ENCODE measurements at places on chromosomes 7 and 10. TPM values are rescaled to one million over a fixed set of nuclear protein-coding genes. Genes with fewer than 3 reads are reported as not detected.
A peak's percentile ranks its signal among the peaks of the same experiment; 100 is the strongest.

- no peaks in the 10 kb centered on the region for H3K36me3 ChIP-seq
- H3K27me3 ChIP-seq = no peaks in the 10 kb centered on the region
- no peak overlapping the region for H3K27ac ChIP-seq
- no peaks in the 10 kb centered on the region for H3K4me1 ChIP-seq
- no peak for DNase-seq
Observed at GRCh38 chr7:87511510-87511909, 36.0 kb upstream of the ABCB4 start.

DNA sequence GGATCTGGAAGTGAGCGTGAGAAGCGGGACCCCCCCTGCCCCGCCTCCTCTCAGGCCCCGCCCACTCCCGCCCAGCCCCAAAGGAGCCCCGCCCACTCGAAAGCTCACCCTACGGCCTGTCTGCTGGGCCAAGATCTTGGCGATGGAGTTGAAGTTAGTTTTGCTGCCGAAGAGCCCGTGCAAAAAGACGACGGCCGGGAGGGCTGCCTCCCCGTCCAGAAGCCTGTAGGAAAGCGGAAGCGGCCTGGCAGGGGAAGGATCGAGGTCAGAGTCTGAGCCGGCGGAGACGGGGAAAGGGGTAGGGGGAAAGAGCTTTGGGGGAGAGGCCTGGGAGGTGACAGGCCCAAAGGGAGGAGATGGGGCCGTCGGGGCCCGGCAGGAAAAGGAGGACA lies 386 bp downstream of the ABHD11 start:
- H3K36me3 ChIP-seq = peaks cover 7% of the 10 kb centered on the region
- H3K4me1 ChIP-seq = peaks cover 6% of the 10 kb centered on the region
- H3K27ac ChIP-seq = peak overlapping the region; percentile 64

The ADAM8 gene
- total RNA-seq = 2.6 TPM

The CDHR1 gene
- total RNA-seq = not detected

The GSTO2 gene
- 0.88 TPM for total RNA-seq

The ACBD7 gene
- total RNA-seq = not detected

The HTR7 gene
- total RNA-seq = not detected

DNA sequence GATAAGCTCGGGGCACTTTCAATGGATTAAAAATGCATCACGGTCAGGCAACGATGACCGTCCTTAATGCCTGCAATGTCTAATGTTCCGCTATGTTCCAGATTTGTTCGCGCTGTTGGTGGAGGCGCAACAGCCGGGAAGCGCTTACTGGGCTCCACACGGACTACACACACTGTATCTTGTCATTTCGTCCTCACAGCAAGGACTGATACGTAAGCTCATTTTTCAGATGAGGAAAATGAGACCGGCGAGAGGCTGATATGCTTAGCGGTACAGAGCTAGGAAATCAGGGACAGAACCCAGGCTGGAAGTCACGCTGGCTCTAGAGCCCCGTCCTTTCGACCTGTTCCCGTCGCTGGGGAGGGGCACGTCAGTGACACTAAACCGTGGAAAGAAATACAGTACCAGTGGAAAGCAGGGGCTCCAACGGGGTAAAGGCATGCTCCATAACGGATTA lies 670 bp downstream of the TPK1 start:
- peak; percentile 45 for DNase-seq
- peaks cover 14% of the 10 kb centered on the region for H3K4me1 ChIP-seq
- H3K4me3 ChIP-seq = peak overlapping the region; percentile 65

DNA sequence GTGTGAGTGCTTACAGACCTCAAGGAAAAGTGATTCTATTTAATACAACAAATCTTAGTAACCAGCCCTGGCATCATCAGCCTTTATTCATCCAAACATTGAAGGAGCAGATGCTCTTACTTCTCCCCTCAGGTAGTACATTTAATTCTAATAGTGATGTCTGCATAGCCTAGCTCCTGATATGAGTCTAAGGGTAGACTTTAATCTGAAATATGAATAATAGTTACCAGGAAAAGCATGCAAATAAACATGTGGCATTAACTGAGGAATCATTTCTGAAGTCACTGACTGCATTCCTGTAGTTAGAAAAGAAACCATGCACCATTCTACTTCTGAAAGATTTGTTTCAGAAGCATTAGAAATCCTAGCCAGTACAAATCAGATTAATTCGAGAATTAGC lies 25.7 kb upstream of the LMBR1 start:
- H3K27me3 ChIP-seq = no peaks in the 10 kb centered on the region
- H3K36me3 ChIP-seq = no peaks in the 10 kb centered on the region
- H3K4me1 ChIP-seq = no peaks in the 10 kb centered on the region

GRCh38 chr7:21548491-21548890 lies 5.7 kb downstream of the DNAH11 start:
- H3K27me3 ChIP-seq = peaks cover 29% of the 10 kb centered on the region
- H3K27ac ChIP-seq = no peak overlapping the region
- no peaks in the 10 kb centered on the region for H3K36me3 ChIP-seq
- DNase-seq = no peak
- no peak overlapping the region for H3K4me3 ChIP-seq

DNA sequence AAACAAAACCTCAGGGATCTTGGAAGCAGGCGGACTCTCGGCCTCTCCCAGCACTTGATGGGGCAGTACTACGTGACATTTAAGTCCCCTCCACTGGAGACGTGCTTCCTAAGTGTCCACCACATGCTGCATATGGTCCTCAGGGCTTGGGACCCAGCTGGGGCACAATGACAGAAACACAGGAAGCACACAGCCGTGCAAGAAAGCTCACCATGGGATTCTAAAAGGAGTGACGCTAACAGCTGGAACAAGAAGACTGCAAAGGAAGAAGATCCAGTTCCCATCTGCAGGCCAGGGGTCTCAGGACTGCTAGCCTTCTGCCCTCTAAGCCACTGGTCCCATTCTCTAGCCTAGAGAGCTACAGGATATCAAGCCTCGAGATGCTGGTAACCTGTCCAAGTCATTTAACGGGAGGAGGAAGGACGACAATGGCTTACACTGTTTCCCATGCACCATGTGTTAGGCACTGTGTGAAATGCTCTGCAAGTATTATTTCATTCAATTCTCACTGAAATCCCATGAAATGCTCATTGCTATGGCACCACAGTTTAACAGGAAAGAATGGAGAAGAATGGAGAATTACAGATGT lies 61.1 kb downstream of the KCNMA1 start:
- H3K36me3 ChIP-seq = no peaks in the 10 kb centered on the region
- H3K4me1 ChIP-seq = no peaks in the 10 kb centered on the region
- no peak for DNase-seq
- H3K27ac ChIP-seq = peak overlapping the region; percentile 58
- H3K4me3 ChIP-seq = no peak overlapping the region

GRCh38 chr7:7516156-7516555 lies 19.5 kb downstream of the COL28A1 start:
- DNase-seq = no peak
- no peak overlapping the region for H3K27ac ChIP-seq
- H3K36me3 ChIP-seq = no peaks in the 10 kb centered on the region
- no peaks in the 10 kb centered on the region for H3K27me3 ChIP-seq
- no peak overlapping the region for H3K4me3 ChIP-seq

DNA sequence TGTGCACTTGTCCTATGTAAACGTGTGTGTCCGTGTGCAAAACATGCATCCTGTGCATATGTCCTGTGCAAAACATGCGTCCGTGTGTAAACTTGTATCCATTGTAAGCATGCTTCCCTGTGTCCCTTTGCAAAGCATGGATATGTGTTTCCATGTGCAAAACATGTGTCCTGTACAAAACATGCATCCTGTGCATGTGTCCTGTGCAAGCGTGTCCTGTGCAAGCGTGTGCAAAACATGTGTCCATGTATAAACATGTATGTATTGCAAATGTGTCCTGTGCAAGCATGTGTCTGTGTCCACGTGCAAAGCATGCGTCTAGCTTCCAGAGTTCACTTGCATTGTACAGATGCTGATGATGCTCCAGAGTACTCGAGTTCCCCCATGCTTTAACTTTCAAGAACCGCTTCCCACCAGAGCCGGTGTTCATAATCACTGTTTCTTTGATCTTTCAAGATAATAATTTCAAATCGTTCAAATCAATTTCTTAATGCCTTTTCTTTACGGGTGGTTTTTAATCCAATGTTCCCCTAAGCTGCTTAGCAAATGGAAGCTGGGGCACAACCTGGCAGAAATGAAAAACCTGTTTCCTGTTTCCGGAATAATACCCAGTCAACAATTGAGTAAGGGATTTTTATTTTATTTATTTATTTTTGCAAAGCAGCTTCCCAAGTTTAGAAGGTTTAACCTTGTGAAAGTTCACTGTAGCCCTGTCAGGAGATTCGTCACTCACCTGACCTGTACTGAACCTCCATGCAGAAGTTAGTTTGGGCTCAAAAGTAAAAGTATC lies 641 bp upstream of the ASB13 start:
- H3K27ac ChIP-seq = no peak overlapping the region
- DNase-seq = no peak
- H3K36me3 ChIP-seq = no peaks in the 10 kb centered on the region

DNA sequence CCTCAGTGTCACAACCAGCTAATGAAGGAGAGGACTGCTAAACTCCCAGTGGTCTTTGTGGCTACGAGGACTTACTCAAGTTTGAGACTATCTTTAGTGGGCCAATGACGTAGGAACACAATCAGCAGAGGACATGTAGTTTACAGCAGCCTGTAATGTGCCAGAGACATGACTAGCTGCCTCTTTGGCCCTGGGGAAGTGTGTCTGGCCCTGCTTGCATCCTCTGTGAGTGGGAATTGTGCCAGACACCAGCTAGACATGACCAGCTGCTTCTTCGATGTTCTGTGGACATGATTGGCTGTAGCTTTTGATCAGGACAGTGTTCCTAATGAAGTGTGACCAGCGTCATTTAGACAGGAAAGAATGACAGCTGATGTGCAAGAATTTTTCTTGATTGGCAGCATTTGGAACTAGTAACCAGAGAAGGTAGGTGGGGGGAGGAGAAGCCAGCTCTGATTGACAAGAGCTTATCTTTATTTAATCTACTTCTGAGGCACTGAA lies 141.7 kb downstream of the AUTS2 start:
- DNase-seq = peak; percentile 81
- H3K27ac ChIP-seq = no peak overlapping the region
- no peak overlapping the region for H3K4me3 ChIP-seq
- H3K27me3 ChIP-seq = no peaks in the 10 kb centered on the region
- H3K4me1 ChIP-seq = peaks cover 28% of the 10 kb centered on the region

The EIF5AL1 gene
- 0.45 TPM for total RNA-seq
